ENCODE measurements at places on chromosomes 1 and 21.

GRCh38 chr1:179087665-179088064, 5.8 kb downstream of the TOR3A start:
- no peaks in the 10 kb centered on the region for H3K4me1 ChIP-seq
- H3K4me3 ChIP-seq, result no peak overlapping the region
- H3K36me3 ChIP-seq, result peaks cover 4% of the 10 kb centered on the region
- no peaks in the 10 kb centered on the region for H3K27me3 ChIP-seq
- no peak for DNase-seq

DNA sequence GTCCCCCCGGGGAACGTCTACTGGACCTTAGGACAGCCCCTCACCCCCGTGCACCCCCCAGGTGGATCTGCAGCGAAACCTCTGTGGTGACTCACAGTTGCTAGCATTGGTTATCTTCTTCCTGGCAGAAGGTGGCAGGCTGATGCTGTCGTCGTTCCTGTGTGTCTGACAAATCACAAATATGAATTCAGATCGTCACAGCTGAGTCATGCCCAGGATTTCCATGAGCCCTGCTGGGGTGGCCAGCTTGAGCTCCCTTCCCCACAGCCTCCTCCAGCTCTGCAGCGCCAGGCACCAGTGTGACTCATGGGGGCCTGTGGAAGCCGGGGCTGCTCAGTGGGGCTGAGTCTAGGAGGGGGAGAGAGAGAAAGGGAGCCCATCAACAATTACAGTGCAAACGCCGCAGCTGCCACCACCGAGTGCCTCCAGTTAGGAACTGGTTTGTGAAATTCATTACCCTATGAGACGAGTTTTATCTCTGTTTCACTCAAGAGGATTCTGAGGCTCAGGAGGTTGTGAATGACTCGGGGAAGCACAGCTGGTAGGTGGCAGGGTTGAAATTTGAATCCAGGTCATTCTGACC, 197.9 kb downstream of the DYRK1A start:
- peak overlapping the region; percentile 99 for H3K4me3 ChIP-seq
- no peaks in the 10 kb centered on the region for H3K27me3 ChIP-seq
- DNase-seq, result peak; percentile 93
- H3K27ac ChIP-seq, result peak overlapping the region; percentile 82
- peaks cover 11% of the 10 kb centered on the region for H3K4me1 ChIP-seq

DNA sequence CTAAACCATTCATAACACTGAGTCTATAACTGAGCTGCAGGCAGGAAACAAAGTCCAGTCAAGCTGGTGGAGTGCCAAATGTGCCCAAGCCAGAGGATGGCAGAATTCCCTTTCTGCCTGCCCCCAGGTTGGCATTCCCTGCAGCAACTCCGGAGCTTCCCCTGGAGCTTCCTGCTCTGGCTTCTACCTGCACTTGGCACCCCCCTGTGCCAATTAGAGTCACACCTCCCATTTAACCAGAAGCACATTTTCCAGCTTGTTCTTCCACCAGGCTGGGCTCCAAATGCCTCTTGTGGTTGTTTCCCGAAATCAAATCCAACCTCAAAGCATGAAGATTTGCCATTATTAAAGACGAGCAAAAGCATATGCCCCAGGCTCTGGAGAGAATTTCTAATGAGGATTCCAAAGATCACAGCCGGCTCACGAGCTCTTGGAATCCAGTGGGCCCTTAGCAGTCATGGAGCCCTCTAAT, 294.5 kb downstream of the RRAGC start:
- H3K4me3 ChIP-seq, result no peak overlapping the region
- no peaks in the 10 kb centered on the region for H3K27me3 ChIP-seq
- H3K36me3 ChIP-seq, result no peaks in the 10 kb centered on the region
- no peak for DNase-seq
- H3K27ac ChIP-seq, result no peak overlapping the region

GRCh38 chr1:105270966-105271365, 1521.3 kb downstream of the AMY1C start:
- H3K4me1 ChIP-seq, result no peaks in the 10 kb centered on the region
- H3K36me3 ChIP-seq, result no peaks in the 10 kb centered on the region
- no peak for DNase-seq
- H3K27me3 ChIP-seq, result no peaks in the 10 kb centered on the region
- H3K27ac ChIP-seq, result no peak overlapping the region

DNA sequence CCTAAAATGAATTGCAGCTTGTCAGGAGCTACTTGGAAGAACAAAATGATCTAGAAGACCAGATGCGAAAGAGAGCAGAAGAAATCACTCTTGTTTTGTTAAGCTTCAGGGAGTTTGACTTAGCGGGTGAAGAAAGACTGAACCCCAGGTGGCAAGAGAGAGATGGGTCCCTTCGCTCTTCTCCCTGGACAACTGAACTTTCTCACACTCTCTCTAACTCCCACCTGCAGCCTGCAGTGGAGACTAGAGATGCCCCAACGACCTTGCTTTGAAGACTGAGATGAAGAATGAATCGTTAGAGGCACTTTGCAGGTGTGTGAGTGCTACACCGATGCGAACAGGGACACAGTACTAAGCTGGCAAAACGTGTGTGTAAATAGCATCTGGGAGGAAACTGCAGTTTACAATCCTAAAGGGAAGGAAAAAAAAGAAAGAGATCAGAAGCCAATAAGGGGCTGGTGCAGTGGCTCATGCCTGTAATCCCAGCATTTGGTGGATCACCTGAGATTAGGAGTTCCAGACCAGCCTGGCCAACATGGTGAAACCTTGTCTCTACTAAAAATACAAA, 64.5 kb upstream of the LYST start:
- no peaks in the 10 kb centered on the region for H3K27me3 ChIP-seq
- no peak overlapping the region for H3K4me3 ChIP-seq
- H3K27ac ChIP-seq, result no peak overlapping the region
- no peaks in the 10 kb centered on the region for H3K36me3 ChIP-seq
- no peak for DNase-seq

GRCh38 chr1:6111991-6112689, 66.5 kb downstream of the KCNAB2 start:
- H3K36me3 ChIP-seq, result no peaks in the 10 kb centered on the region
- no peaks in the 10 kb centered on the region for H3K4me1 ChIP-seq
- no peak overlapping the region for H3K4me3 ChIP-seq
- H3K27me3 ChIP-seq, result no peaks in the 10 kb centered on the region

- DNase-seq, result peak; percentile 17
- H3K27me3 ChIP-seq, result no peaks in the 10 kb centered on the region
- H3K27ac ChIP-seq, result peak overlapping the region; percentile 18
- H3K4me1 ChIP-seq, result peaks cover 27% of the 10 kb centered on the region
Observed at GRCh38 chr1:232578651-232579195, 51.2 kb downstream of the SIPA1L2 start.

DNA sequence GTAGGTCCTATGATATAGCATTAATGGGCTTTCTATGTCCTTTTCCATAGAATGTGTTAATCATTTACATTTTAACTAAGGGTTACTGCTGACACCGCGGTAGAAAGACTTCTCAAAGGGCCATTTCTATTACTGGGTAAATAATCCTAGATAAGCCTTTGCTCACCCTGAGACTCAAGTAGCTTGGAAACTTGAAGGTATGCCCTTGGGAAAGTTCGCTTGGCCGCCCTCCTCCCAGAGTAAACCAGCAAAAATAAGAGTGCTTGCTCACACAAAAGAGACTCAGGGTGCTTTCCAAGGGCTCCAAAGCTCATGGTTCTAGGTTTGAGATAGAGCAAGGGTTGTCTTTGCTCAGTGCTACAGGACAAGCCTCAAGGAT, 85.8 kb upstream of the TMPRSS2 start:
- no peaks in the 10 kb centered on the region for H3K4me1 ChIP-seq
- H3K36me3 ChIP-seq, result no peaks in the 10 kb centered on the region
- no peaks in the 10 kb centered on the region for H3K27me3 ChIP-seq
- DNase-seq, result no peak

DNA sequence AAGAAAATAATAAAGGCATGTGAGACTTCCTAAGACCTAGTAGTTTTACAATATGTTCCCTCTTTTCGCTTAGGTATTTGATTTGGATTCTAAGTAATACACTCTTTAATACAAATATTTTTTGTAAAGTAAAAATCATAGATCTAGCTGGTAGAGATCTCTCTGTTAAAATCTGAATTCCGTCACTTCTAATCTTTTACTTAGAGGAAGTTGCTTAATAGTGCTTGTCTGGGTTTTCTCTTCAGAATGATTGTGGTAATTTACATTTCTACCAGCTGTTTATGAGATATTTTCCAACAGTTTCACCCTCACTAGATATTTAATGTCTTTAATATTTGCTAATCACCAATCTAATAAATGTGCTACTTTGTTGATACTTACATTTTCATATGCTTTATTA, 23.3 kb downstream of the RBM11 start:
- no peaks in the 10 kb centered on the region for H3K36me3 ChIP-seq
- H3K27me3 ChIP-seq, result no peaks in the 10 kb centered on the region
- no peak for DNase-seq

- H3K27me3 ChIP-seq, result no peaks in the 10 kb centered on the region
- no peak overlapping the region for H3K27ac ChIP-seq
- peaks cover 17% of the 10 kb centered on the region for H3K36me3 ChIP-seq
- H3K4me3 ChIP-seq, result no peak overlapping the region
Observed at GRCh38 chr1:25973610-25974321, 24.1 kb downstream of the PAFAH2 start.

GRCh38 chr1:6625584-6626149, 999 bp downstream of the THAP3 start:
- H3K4me1 ChIP-seq, result peaks cover 18% of the 10 kb centered on the region
- no peak for DNase-seq
- H3K27me3 ChIP-seq, result no peaks in the 10 kb centered on the region
- peak overlapping the region; percentile 78 for H3K27ac ChIP-seq
- H3K4me3 ChIP-seq, result peak overlapping the region; percentile 52

DNA sequence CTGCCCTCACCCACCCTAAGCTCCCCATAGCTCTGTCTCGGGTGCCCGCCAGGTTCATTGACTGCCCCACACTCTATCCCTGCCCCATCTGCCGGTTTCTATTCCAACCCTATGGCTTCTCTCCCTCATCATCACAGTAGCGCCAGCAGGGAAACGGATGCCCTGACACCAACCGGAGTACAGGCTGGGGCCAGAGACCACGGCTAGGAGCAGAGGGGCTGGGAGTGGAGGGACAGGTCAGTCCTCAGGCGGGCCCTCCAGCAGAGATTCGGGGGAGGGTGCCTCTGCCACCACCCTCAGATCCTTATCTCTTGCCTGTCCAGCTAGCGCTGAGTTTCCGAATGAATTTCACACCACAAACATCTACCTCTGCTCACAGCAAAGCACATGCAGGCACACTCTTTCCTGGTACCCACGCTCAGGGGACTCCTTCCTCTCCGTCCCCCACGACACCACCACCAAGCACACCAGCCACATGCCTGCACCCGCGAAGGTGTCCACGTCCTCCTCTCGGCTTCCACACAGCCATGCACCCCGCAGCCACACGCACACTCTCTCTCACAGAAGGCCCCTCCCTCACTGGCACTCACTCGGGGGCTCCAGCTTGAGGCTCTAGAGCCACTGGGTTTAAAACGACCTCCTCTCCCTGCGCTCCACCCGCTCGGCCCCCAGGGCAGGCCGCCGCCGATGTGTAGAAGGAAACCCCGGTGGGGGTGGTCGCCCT, 7.2 kb downstream of the TAL1 start:
- H3K27ac ChIP-seq, result no peak overlapping the region
- H3K27me3 ChIP-seq, result peaks cover 9% of the 10 kb centered on the region
- no peak for DNase-seq
- H3K4me1 ChIP-seq, result no peaks in the 10 kb centered on the region

- no peak for DNase-seq
- H3K36me3 ChIP-seq, result no peaks in the 10 kb centered on the region
- no peak overlapping the region for H3K27ac ChIP-seq
- H3K4me3 ChIP-seq, result no peak overlapping the region
- H3K27me3 ChIP-seq, result no peaks in the 10 kb centered on the region
- H3K4me1 ChIP-seq, result peaks cover 5% of the 10 kb centered on the region
Observed at GRCh38 chr1:53324321-53324720, 3.5 kb downstream of the LRP8 start.

GRCh38 chr1:117540532-117540931, 65.3 kb upstream of the TENT5C start:
- H3K4me1 ChIP-seq, result peaks cover 8% of the 10 kb centered on the region
- H3K27ac ChIP-seq, result no peak overlapping the region
- H3K36me3 ChIP-seq, result no peaks in the 10 kb centered on the region
- no peak overlapping the region for H3K4me3 ChIP-seq

DNA sequence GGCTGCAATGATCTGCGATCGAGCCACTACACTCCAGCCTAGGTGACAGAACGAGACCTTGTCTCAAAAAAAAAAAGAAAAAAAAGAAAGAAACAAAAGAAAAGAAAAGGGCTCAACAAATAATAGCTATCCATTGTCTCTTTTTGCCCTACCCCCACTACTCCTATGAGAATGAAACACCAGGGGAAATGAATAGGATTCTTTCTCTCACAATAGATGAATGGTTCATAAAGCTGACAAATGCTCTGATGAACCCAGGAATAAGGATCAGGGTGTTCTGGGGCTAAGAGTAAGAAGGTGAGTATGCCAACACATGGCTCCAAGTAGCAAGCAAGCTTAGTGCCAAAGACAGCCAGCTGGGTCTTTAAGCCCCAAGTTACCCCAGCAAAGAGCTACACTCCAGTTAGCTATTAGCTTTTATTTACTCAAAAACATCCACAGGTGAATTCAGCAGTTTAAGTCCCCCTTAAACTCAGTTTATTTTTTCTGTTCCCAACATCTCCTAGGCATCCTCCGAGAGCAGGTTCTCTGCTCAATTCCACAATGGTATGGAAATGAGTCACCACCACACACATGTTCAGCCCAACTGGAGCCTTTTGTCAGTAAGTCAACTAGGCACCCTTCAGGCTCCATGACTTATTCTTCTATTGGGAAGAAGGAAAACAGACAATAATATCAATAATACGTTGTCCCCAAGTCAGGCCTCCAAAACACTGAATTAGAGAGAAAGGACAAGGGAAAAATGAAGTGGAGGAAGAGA, 4.2 kb downstream of the ADORA3 start:
- H3K27ac ChIP-seq, result no peak overlapping the region
- no peak overlapping the region for H3K4me3 ChIP-seq
- H3K36me3 ChIP-seq, result no peaks in the 10 kb centered on the region
- peaks cover 15% of the 10 kb centered on the region for H3K4me1 ChIP-seq
- H3K27me3 ChIP-seq, result no peaks in the 10 kb centered on the region

GRCh38 chr1:18876210-18876609, 16.8 kb upstream of the TAS1R2 start:
- no peak overlapping the region for H3K4me3 ChIP-seq
- no peaks in the 10 kb centered on the region for H3K27me3 ChIP-seq
- H3K27ac ChIP-seq, result no peak overlapping the region
- no peaks in the 10 kb centered on the region for H3K4me1 ChIP-seq
- no peaks in the 10 kb centered on the region for H3K36me3 ChIP-seq

DNA sequence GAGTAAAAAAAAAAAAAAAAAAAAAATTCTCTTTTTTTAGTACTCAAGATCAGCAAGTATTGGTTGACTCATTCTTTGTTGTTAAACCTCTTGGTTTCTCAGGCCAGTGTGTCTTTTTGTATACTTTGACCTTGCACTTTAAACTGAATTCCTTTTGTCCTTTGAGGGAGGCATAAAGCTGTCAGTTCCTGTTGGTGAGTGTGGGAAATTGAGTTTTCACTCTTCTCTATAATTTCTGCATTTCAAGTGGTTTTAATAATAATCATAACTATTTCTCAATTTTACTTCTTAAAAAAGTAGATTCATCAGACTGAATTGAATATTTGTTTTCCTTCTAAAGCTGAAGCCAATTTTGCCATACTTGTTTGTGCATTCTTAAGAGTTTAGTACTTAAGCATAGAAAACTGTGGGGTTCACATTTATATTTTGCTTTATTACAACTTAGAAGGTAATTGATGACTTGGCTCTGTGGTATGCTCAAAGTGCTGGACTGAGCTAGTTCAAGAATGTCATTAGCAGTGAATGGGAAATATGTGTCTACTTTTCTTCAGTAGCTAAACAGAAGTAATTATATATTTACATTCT, 43.4 kb downstream of the ITSN1 start:
- no peak overlapping the region for H3K27ac ChIP-seq
- no peaks in the 10 kb centered on the region for H3K36me3 ChIP-seq
- no peaks in the 10 kb centered on the region for H3K27me3 ChIP-seq

- H3K27ac ChIP-seq, result no peak overlapping the region
- no peaks in the 10 kb centered on the region for H3K36me3 ChIP-seq
- no peak for DNase-seq
- H3K27me3 ChIP-seq, result no peaks in the 10 kb centered on the region
- H3K4me3 ChIP-seq, result no peak overlapping the region
Observed at GRCh38 chr1:51115714-51116404, 13.8 kb downstream of the C1orf185 start.

All from naive thymus-derived CD4-positive, alpha-beta T cell (primary cell).